ENCODE measurements at places on chromosomes 7 and 10.

- peak; percentile 96 for ATAC-seq
Measured at GRCh38 chr10:72162978-72163377, 52.8 kb upstream of the ANAPC16 start.

- ATAC-seq, result peak; percentile 91
Measured at GRCh38 chr10:50497758-50498157, 126.0 kb downstream of the SGMS1 start.

- peak; percentile 38 for ATAC-seq
Measured at GRCh38 chr7:150737265-150738055, at the start of gene GIMAP5. Gene GIMAP5, plus strand, starts transcription at chr7:150737418. Its CDS starts 3,467 bp downstream, at chr7:150740885.

- peak; percentile 21 for ATAC-seq
Measured at GRCh38 chr7:129110258-129110981, 34.1 kb upstream of the TSPAN33 start.

DNA sequence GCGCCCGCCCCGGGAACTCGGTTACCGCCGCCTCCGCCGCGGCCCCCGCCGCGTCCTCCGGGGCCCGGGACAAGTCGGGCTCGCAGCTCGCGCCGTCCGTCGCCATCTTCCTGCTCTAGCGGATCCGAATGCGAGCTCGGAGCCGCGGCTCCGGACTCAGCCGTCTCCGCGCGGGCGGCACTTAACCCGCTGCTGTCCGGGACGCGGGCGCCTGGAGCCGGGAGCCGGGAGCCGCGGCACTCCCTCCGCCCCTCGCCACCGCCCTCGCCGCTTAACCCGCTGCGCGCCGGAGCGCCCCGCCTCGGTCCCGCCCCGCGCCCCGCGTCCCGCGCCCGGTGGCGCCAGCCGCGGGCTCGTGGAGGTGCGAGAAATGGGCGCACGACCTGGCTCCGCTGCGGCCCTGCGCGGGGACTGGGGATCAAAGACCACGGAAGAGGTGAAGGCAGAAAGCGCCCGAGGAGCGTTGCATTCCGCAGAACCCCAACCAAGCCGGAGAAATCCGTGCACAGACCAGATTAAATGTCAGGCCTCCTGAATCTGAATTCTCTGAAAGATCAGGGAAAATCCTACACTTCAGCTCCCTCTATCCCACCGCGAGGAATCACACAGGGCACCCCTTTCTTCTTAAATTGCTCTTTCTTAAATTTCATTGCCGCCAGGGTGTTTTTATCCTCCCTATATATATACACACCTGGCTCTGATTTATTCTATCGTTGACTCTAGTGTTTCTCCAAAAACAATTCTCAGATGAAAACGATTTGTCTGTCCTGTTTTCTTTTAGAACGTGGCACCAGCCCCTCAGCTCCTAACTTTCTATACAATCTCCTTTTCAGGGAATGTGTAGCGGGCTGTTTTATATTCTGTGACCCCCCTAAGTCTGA lies at the start of gene CTTNBP2:
CTTNBP2 (minus strand) TSS at position 132 of the 881 bp plus-strand sequence; CDS start at position 106, 26 bp downstream.
- peak; percentile 12 for ATAC-seq

DNA sequence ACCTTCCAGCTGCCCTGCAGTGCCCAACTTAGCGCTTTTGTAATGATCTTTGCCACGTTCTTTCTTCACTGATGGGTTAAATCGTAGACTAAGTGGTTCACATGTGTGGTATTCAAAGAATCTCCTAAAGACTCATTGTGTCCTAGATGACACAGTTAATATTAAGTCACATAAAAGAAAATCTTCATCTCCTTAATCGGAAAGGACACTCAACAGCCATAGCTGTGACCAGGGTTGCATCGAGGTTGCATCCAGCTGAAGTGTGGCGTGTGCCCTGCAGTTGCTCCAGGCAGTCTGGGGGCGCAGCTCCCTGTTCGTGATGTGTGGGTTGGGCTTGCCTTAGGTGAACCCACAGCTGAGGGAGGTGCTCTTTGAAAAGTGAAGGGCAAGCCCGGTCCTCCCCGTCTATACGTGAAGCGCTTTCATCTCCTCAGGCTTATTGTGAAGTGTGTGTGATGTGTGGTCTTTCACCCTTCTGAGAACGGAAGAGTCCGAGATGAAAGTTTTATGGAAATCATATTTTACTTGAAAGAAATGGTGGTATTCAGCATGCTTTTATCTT lies 122.7 kb downstream of the TRRAP start:
- ATAC-seq, result no peak

DNA sequence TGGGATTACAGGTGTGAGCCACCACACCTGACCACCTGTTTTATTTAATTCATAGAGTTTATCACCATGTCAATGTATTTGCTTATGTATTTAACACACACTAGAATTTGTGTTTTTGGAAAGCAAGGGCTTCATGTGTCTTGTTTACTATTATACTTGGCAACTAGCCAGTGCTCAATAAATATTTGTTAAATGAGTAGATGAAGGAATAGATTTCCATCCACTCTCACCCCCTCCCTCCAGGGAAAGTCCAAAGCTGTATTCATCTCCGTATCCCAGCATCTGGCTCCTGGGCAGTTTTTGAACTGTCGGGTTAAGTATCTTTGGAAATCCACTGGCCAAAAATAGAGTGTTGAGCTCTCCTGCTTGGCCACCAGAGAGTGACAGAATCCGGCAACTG lies 4.6 kb upstream of the RADIL start:
- no peak for ATAC-seq

DNA sequence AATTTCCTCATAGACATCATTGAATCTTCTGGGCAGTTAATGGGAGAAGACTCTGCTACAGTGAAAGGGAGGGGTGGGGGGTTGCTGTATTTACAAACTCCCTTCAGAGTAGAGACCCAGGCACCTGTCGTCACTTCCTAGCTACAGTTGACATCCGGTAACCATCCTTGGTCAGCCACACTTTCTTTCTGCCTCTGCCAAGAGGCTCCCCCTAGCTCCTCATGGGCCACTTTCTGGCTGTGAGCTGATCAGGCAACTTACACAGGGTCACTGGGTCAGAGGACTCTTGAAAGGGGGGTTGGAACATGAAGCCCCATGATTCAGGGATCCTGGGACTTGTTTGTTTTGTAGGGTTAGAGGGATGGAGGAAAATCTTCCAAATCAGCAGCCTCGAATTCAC lies 1.2 kb downstream of the TECPR1 start:
- ATAC-seq, result peak; percentile 15

DNA sequence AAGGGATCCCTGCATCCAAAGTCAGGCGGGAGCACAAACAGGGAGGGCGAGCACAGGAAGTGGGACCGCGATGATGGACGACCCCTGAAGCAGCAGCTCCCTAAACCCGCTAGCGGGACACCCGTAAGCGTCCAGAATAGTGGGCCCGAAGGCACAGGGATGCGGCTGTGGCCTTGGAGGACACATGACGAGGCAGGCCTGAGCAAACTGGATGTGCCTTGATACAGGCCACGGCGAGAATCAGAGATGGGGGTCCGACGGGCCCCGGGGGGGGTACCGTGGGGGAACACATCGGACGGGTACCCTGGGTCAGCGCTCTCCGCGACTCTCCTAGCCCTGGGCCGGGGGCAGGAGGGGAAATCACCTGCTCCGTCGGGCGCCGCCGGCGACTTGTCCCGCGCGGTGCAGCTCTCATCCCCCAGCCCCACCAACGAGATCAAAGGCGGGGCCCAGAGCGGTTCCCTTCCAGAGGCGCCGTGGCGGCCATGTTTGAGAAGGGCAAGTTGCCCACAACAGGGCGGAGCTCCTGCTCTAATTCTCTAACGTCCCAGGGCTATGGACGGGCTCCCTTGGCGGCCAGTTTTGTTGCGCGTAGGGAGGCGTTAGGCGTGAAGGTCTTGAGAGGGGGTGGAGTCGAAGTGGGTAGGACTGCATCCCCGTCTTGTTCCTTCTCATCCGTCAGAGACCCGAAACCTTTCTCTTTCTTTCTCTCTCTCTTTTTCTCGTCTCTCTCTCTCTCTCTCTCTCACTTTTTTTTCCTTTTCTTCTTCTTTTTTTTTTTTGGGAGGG lies at the start of gene CUEDC2:
CUEDC2 (minus strand) TSS at position 413 of the 789 bp plus-strand sequence. CDS start 7,386 bp downstream, outside the sequence.
- peak; percentile 96 for ATAC-seq

- no peak for ATAC-seq
Measured at GRCh38 chr10:14225379-14225778, 105.3 kb downstream of the FRMD4A start.

- no peak for ATAC-seq
Measured at GRCh38 chr7:5431560-5432015, 8.0 kb upstream of the TNRC18 start.

- ATAC-seq, result no peak
Measured at GRCh38 chr10:33355274-33355673, 20.8 kb upstream of the NRP1 start.

DNA sequence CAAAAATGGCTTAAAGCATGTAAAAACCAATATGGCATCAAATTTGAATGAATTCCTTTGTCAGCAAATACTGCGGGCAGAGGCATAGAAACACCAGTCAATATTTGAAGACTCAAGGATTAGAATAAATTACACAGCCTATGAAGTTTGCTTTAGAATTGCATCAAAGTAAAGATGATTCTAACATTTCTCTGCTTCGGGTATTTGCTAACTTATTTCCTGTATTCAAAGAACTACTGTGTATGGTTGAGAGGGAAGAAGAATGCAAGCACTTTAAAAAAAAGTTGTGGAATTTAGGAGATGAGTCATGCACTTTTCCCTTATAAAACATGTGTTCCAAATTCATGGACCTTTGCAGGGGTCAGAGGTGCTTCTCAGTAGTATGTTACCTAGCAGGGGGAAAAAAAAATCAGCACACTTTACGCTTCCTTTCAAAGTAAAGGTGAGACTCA lies 90.1 kb downstream of the PIP4K2A start:
- ATAC-seq, result no peak

DNA sequence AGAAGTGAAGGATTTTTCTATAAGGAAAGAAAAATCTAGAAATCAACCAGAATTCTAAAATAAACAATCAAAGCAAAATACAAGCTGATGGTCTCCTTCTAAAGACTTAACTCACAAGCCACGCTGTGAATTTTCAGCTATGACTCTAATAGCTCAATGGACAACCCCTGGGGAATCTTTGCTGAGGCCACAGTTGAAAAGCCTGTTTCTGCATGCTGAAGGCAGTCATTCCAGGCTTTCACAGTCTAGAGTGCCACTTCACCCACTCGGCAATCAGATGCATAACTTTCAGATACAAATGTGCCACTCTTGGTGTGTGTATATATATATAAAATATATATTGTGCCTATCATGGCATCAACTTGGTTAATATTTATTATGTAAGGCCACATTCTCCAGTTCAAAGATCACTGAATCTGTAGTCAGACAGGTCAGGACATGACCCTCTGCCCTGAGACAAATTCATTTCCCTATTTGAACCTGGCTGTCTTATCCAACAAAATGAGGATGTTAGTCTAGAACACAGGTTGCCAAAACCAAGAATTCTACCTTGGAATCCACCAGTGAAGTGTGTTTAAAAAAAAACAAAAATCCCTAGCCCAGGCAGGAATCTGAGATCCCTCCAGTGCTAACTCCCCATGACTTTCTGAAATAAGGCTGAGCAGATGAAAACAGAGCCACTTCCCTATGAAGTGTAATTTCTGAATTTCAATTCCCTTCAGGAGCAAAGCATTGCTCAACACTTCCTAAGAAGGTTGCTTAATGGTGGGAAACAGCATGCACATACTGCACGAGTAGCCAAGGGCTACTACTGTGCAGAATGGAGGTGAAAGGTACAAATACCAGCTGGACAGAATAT lies 9.9 kb downstream of the LIPA start:
- peak; percentile 56 for ATAC-seq

DNA sequence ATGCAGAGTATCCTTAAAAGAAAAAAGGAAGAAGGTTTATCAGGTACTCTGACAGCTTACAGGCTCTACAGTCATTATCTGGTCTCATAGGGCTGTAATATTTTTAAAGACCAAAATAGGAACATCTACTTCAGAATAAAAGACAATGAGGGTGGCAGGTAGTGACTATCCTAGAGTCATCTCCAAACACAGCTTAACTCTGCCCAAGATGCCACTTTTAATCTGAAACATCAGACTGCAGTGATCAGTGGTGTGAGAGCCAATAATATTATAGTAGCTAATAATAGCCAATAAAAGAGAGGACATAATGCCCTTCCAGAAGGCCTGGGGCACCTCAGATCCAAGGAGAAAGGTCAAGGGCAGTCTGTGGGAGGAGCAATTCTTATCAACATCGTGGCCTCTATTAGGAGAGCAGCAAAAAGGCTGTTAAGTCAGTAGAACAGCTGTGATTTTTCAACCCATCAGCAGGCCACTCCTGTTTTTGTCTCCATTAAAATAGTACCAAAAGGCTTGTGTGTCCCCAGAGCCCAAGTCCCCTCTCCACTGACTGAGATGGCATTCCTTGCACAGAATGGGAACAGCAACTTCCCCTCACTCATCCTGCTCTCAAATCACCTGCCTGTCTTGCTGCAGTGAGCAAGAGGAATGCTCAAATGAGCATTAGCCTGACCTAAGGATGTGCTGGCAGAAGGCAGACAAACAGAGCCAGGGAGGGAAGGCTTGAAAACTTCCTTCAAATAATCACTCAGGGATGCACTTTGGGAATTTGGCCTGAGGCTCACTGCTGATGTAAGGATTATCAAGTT lies 20.7 kb upstream of the SPOCK2 start:
- ATAC-seq, result peak; percentile 34

GRCh38 chr7:7861211-7861633 lies 107.4 kb upstream of the GLCCI1 start:
- ATAC-seq, result peak; percentile 96

DNA sequence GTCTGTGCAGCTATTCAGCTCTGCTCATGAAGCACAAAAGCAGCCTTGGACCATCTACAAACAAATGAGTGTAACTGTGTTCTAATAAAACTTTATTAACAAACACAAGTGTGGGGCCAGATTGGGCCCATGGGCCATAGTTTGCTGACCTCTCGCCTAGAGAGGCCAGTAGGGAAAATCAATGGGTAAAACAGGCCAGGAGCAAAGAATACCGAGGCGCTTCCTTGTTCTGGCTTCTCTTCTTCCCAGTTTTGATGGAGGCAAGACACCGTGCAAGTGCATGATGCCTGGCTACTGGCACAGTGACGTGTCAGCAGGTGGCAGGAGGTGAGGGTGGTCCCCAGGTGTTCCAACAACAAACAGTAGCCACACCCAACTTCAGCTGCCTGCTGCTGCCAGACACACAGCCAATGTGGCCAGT lies 94.3 kb upstream of the SDK1 start:
- no peak for ATAC-seq

GRCh38 chr7:43513251-43513650 lies 69.7 kb upstream of the STK17A start:
- no peak for ATAC-seq

GRCh38 chr10:83723080-83723479 lies 416.2 kb upstream of the GHITM start:
- no peak for ATAC-seq

GRCh38 chr7:105307163-105307672 lies 81.5 kb downstream of the SRPK2 start:
- no peak for ATAC-seq

- no peak for ATAC-seq
Measured at GRCh38 chr10:32954545-32955298, 3.3 kb downstream of the ITGB1 start.

Measured in activated T-helper 17 cell treated with anti-CD3 and anti-CD28 coated beads, Interleukin-2, amount 50 U/mL, for 72 hours (primary cell).